Foreskin keratinocyte (primary cell): ENCODE measurements at places on chromosomes 12 and 14. TPM values are rescaled to one million over a fixed set of nuclear protein-coding genes. Genes with fewer than 3 reads are reported as not detected.

ASCL1 gene
- polyA plus RNA-seq, result not detected in 2 replicates

GRCh38 chr12:104727726-104728465, 230.2 kb downstream of the SLC41A2 start:
- no peak for DNase-seq

CLEC2D gene
- polyA plus RNA-seq, result 0.48 and 0.69 TPM in 2 replicates

DNA sequence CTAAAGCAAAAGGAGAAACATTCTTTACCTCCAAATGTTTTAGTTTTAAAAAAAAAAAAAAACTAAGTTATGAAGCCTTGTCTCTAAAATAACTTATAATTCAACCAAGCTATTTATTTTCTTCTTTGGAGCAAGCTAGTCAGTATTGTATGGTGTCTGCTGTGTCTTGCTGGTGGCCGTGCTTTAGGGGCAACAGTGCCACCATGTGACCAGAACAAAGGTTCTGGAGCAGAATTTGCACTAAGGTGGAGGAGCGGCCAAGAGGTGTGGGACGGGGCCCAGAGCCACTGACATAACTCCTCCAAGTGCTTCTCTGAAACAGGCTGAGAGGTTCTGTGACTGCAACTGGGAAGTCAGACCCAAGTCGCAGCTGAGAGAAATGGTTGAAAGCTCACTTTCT, 4.5 kb downstream of the FICD start:
- no peak for DNase-seq

DNA sequence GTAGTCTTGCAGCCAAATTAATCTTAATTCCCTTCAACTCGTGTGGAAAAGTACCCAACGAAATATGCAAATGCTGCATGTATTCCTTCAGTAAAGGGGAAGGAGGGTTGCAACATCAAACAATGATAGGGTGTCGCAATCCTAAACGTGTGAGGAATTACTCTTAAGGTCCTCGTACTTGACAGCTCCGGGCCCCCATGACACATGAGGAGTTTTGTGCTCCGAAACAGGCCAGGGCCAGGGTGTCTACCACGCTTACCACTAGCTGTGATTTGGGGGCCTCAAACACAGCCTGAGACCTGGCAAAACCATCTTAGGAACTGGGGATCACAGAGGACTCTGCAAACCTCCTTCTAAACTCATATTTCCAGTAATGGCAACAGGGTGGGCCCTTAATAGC, 20.4 kb downstream of the FOS start:
- DNase-seq, result peak; percentile 34

GRCh38 chr12:48183876-48184548, 568 bp downstream of the CCDC184 start:
- no peak for DNase-seq
